ENCODE measurements at places on chromosomes 7 and 10. TPM values are rescaled to one million over a fixed set of nuclear protein-coding genes. Genes with fewer than 3 reads are reported as not detected.
A peak's percentile ranks its signal among the peaks of the same experiment; 100 is the strongest.

GRCh38 chr7:516216-516605 is 3.4 kb downstream of the PDGFA start:
- DNase-seq, result no peak

Gene CPA4
- total RNA-seq, result 3.2 TPM

GRCh38 chr7:140509789-140510188 is 30.5 kb upstream of the MKRN1 start:
- no peak for DNase-seq

Gene FAM180A
- 4.8 TPM for total RNA-seq

GRCh38 chr10:119449760-119450461 is 92.6 kb downstream of the RGS10 start:
- no peak for DNase-seq

GRCh38 chr7:26140380-26140779 is 11.6 kb upstream of the NFE2L3 start:
- DNase-seq, result no peak

DNA sequence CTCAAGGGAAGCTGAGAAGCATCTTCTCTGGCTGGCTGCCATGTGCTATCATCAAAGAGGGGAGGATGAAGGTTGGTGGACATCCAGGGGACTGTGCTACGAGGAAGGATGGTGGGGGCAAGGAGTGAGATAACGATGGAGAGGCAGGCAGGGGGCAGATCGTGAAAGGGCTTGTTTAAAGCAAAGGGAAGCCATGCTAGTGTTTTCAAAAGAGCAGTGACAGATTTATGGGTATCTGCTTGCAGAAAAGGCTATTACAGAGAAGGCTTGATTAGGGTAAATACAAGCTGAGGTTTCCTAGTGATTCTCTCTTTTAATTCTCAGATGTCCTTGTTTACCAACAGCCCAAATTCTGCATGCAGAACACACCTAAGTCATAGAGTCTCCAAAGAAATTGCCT is 88.9 kb upstream of the MKX start:
- DNase-seq, result no peak

- DNase-seq, result no peak
Measured at GRCh38 chr10:124870854-124871425, 69.3 kb downstream of the ABRAXAS2 start.

- peak; percentile 55 for DNase-seq
Measured at GRCh38 chr7:30931929-30932540, 20.4 kb downstream of the AQP1 start.

Gene TMEM196
- 2.5 TPM for total RNA-seq

Gene TMEM229A
- not detected for total RNA-seq

DNA sequence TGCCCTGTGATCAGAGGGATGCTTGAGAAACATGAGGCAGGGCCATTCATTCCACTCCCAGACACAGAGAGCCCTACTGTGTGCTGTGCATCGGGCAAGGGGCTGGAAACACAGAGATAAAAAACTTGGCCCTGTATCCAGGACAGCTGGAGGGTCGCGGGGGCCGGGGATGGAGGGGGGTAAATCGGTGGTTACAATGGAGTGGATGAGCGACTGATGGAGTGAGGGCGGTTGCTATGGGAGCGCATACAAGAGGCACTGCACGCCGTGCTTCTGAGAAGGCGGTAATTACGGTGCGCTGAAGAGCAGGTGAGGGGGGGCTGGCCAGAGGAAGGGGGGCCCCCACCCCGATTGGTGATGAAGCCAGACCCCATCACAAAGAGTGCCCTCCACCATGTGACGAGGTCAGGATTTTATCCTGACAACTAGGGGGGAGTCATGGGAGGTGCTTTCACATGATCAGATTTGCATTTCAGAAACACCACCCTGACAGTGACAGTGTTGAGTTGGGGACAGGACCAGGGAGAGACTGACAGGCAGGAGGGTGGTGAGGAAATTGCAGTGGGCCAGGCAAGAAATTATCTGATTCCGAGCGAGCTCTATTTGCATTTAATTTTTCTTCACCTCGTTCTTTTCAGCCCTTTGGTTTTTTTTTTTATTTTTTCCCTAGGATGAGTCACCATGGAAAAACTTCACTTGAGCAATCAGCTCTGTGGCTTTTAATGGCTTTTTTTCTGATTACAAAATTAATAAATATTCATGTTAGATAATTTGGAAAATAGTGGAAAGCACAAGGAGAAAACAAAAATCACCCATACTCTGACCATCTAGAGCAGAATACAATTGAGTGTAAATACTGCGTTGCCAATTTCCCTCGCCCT is 7.8 kb downstream of the CPA5 start:
- DNase-seq, result no peak

GRCh38 chr10:117174439-117175214 is 22.7 kb upstream of the KCNK18 start:
- no peak for DNase-seq

GRCh38 chr7:29285444-29285793 is 90.8 kb downstream of the CHN2 start:
- no peak for DNase-seq

DNA sequence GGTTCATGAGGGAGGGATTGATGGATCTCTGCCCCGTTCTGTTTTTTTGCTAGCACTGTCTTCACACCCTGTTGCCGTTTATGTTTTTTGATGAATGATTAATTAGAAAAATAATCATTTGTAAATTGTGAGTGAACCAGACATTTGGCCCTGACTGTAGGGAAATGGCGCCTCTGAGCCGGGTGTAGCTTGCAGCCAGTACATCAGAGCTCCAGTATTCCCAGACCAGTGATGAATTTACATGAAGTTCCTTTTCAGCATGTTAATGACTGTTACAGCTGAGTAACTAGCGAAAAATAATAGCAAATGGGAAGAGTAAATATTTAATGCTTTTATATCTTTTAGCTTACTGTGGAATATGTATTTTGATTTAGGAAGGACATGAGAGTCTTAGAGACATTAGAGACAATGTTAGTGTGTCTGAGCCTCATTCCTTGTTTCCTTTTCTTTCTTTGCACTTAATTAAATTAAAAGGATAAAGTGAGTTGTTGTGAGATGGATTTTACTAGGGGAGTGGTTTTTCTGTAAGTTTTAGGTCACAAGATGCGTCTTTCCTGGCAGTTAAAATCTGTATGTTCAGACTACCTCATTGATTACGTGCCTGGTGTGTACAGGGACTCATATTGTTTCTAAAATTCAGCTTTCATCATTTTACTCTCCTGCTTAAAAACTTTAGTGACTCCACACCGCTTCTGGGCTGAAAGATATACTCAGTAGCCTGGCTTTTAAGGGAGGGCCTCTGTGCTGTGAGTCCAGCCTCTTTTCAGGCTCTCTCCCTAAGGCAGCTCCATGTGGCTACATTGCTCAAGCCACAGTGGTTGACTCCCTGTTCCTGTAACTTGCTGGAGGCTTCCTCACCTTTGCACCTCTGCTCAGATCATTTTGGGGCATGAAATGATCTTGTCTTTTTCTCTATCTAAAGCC is 86.4 kb downstream of the AUTS2 start:
- DNase-seq, result no peak

DNA sequence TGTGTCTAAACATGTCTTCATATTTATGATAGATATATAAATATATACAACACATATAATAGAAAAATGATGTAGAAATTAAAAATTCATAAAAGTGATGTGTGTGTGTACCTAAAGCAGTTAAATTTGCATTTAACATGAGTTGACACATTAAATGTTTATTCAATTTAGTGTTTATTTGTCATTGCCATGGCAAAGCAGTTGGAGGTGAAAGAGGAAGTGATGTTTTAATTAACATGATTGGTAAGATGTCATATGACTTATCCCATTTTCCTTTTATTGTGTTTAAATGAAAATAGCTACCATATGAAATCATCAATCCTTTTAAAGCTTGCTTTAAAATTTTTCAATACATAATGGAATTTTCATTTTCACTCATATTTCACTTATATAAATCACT is 452.6 kb downstream of the SUGCT start:
- no peak for DNase-seq

- no peak for DNase-seq
Measured at GRCh38 chr7:100546129-100546925, 7.3 kb downstream of the AGFG2 start.
